ENCODE measurements at places on chromosomes 6 and 20.

DNA sequence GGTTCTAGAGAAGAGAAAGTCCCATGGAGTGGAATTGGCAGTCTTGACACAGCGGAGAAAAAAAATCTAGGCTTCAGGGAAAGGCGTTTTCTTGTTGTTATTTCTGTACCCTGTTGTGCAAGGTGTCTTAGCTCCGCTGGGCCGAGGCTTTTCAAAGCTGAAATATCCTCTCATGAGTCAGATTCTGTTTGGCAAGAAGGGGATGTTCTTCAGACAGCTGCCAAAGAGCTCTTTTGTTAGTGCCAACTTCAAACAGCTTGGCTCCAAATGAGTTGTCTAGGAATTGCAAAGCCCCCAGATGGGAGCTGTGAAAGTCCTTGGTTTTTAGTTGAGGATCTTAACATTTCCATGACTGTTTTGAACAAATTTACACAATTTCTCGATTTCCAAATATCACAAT, 45.6 kb downstream of the LRRN4 start:
- peak; percentile 97 for DNase-seq

GRCh38 chr6:3542032-3542640, 85.3 kb upstream of the SLC22A23 start:
- no peak for DNase-seq

DNA sequence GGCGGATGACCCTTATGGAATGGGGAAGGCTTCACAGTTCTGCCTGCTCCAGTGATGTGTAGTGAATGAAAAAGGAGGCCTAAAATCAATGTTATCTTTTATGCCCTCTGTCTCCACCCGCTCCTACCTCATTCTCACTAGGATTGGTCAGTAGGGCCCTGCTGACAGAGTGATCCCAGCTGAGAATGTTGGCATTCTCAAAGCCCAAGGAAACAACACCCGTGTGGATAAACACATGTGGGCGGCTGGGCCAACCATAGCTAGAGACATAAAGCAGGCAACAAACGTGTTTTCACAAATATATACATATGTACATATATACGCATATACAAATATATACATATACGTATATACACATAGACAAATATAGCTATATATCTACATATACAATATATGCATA, 4.5 kb downstream of the RIPK1 start:
- DNase-seq = no peak

GRCh38 chr20:53138454-53139262, 166.5 kb downstream of the TSHZ2 start:
- DNase-seq = no peak

DNA sequence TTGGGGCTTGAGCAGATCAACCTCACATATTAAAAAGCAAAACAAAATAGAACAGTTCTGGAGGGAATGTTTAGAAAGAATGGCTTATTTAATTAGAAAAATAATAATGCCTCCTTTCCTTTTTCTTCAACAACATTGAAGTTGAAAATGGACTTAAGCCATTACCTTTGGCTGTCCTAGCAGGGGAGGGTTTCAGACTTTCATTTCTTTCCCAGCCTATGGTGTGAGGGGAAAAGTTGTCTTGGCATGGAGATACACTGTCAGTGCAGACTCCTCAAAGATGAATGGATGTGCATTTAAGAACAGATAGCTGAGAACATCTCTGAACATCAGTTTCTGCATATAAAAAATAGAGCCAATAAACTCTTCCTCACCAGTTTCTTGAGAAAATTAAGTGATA, 169.5 kb downstream of the PAX1 start:
- DNase-seq = no peak

- peak; percentile 48 for DNase-seq
These were observed 1.1 kb upstream of the RPS12 start for GRCh38 chr6:132813173-132813856.

GRCh38 chr20:34334654-34335407, 28.2 kb upstream of the ITCH start:
- no peak for DNase-seq

Measured in fibroblast of the aortic adventitia (primary cell).